Suppressor macrophage (primary cell): ENCODE measurements at places on chromosomes 5 and 9.

- no peak for DNase-seq
These were observed 54.0 kb upstream of the HSPB3 start for GRCh38 chr5:54401515-54401914.

- no peak for DNase-seq
These were observed 68.4 kb downstream of the STK32A start for GRCh38 chr5:147303251-147303650.

DNA sequence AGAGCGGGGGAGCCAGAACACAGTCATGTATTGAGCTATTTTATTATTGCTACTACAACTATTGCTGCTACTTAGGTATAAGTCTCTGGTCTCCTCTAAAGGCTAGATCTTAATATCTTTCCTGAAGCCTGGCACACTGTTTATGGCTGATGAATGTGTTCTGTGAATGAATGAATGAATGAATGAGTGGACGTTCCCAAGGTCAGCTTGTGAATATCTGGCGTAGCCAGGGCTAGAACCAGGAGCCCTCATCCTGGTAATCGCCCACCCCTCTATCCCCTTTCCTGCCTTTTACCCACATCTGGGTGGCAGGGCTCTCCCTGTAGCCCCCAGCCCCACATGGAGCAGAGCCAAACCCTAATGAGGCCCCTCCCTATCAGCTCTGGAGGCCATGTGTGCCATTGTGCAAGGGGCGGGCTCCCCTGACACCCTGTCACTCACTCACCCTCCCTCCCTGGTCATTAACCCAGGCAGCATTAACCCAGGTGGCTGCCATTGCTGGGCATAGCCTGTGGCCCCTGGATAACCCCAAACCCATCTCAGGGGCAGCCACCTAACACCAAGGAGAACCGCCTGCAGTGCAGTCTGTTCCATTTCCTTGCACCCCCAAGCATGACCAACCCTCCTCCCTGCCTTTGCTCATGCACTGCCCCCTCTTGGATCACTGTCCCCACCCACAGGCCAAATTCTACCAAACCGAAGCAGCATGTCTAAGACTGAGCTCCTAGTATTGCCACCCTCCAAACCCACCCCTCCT is 2.0 kb upstream of the AKNA start:
- DNase-seq: no peak

DNA sequence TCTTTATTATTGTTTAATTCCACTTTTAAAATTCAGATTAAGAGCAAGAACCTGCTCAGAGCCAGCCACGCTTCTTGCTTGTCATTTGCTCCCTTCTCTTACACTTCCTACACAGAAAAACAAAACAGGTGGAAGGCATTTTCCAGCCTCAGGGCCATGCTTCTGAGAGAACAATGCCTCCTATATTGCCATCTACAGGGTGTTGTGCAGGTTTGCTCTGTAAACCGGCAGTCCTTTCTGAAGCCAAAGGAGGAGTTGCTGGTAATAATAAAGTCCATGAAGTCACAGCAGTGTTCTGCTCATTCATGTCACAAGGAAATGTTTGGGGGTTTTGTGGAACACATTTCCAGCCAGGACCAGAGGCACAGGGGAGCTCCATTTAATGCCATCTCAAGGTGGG is 16.1 kb upstream of the PRLR start:
- no peak for DNase-seq

DNA sequence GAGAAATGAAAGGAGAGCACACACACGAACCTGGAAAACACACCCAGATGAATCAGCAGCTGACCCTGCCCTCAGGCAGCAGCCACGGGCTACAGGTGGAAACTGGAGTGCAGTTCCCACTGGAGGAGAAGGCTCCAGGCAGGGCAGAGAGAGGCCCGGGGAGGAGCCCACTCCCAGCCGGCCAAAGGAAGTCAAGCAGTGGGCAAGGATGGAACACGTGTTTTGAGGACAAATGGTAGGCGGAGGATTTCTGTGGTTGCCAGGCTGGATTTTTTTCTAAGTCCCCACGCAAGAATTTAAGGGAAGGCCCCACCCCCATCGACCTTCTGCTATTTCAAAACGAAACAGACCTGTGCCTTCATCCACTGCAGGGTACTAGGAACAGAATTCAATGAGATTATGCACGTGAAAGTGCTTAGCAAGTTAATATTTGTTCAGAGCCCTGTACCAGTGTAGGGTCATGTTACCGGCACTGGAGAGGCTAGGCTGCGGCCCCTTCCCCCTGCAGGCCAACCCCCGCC is 6.8 kb downstream of the EPB41L4B start:
- DNase-seq: no peak

DNA sequence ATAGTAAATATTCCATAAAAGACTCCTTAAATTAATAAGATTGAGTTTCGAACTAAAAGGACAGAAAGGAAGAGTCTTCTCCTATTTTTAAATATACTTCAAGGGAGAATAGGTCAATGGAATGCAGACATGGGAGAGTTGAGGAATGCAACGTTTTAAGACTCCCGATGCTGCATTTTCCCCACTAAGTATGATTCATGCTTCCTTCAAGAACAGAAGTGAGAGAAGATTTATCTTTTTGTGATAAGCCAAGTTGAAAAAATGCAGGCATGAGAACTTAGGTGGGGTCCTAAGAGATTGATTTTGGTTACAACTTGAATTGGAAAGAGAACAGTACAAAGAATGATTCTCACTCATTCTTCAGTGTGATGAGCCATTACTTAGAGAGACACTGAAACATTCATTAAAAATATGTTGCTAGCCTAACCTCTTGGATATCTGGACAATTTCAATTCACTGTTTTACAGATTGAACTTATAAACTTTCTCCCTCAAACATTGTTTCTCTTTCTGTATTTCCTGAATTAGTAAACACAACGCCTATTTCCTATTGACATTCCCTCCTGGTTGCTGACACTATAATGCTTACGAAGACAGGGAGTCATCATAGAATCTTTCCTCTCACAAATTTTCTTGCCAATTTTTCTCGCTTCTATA is 1666.1 kb upstream of the WWC1 start:
- DNase-seq: no peak

DNA sequence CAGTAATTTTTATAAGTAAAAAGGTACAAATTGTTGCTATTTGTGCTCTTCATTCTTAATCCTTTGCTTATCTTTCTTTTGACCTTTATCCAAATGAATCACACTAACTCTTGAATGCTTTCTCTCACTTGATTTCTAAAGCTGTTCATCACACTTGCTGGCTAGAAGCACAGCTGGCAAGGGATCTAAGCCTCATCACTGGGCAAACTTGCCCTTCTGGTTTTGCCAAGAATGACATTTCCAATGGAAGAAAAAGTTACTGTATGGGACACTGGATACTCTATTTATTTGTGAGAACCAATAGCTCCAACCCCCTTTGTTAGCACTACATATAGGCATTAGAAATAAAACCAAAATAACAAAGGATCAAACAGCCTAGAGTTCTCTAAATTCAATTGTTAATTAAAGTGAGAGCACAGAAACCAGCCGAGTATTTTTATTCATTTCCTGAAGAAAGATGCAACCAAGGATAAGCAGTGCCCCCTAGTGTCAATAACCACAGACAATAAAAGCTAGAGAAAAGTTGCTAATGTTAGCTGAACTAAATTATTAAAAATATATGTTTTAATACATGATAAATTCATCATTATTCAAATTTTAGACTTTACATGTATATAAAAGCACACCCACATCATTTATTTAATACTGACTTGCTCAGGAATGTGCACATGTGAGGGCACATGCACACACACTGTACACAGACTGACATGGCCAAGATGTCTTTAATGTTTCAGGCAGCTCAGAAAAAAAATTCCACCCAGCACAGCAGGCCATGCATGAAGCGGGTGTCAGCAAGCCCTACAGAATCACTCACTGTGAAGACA is 59.8 kb upstream of the POU5F2 start:
- peak; percentile 52 for DNase-seq

DNA sequence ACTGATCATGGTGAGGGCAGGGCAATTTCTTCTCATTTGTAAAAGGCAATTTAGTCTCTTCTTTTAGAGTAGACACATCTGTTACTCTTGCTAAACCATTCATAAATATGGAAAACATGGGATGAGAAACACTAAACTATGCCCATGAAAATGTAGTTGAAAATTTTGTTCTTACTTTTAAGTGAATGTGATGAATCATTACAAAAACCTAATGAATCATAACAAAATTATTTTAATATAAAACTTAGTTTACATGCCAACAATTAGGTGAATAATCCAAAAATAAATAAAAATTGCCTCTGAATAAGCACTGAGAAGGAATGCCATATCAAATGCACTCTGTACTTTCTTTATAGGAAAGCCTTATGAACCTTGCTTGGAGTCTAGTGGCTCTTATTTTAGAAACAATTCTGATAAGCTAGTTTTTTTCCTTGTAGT is 297.7 kb upstream of the EFNA5 start:
- no peak for DNase-seq

DNA sequence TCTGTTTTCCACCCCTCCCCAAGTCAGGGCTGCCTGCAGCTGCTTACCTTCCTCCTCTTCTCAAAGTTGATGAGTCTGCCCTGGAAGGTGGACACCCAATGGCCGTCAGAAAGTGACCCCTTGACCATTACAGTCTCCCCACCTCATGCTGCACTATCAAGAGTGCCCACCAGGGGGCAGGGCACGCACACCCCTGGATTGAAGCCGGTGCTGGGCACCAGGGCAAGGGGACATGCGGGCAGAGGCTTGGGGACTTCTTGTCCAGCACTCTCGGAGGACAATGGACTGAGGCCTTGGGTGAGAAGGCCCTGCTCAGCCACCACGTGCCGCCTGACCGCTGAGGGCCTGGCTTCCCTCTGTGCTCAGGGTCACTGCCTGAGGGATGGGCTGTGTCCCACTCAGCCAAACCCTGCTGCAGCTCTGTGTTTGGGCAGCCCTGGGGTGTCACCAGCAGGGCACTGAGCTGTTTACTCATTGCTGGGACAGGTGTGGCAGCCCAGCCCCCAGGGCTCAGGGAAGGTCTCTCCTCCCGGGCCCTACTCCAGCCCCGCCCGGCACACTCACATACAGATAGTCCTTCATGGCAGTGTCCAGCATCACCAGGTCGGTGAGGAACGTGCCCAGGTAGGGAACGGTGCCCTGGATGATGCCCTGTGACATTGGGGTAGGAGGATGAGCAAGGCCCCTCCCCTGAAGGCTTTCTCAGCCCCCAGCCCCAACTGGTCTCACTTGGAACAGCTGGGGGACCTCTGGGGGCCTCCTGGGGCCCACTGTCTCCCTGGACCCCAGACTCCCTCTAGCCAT is 17.7 kb downstream of the RALGDS start:
- DNase-seq: peak; percentile 69

DNA sequence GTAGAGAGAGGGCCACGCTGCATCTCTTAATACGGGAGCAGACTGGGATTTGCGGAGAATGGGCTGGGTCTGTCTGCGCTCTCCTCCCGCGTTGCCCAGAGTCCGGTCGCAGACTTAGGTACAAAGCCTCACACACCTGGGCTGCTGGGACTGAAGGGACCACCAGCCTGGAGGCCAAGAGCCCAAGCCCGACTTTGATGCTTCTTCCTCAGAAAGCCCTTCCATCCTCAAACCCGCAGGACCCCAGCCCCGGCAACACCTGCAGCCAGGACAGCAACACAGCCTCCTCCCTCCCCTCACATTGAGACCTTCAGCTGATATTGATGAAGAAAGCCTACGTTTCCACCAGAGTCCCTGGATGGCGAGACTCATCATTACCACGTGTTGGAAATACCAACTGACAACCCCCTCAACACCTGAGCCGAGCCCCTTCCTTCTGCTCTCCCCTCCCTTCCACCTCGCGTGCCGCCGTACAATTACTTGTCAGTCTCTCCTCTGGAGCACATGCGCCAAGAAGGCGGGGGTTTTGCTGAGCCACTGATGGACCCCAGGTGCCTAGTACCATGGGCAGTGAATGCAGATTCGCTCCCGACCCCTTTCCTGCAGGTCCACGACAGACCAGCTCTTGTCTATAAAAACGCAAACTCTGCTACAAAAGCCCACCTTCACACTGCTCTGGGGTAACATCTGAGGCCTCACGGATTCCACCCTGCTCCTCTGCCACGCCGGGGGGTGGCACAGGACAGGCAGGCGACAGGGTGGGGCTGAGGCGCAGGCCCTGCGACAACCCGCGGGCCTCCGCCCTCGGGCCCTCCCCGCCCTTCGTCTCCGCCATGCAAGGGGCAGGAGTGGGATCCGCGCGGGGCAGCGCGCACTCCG is 841 bp downstream of the ASB6 start:
- no peak for DNase-seq

- no peak for DNase-seq
These were observed 16.7 kb downstream of the IFNB1 start for GRCh38 chr9:21060919-21061561.

DNA sequence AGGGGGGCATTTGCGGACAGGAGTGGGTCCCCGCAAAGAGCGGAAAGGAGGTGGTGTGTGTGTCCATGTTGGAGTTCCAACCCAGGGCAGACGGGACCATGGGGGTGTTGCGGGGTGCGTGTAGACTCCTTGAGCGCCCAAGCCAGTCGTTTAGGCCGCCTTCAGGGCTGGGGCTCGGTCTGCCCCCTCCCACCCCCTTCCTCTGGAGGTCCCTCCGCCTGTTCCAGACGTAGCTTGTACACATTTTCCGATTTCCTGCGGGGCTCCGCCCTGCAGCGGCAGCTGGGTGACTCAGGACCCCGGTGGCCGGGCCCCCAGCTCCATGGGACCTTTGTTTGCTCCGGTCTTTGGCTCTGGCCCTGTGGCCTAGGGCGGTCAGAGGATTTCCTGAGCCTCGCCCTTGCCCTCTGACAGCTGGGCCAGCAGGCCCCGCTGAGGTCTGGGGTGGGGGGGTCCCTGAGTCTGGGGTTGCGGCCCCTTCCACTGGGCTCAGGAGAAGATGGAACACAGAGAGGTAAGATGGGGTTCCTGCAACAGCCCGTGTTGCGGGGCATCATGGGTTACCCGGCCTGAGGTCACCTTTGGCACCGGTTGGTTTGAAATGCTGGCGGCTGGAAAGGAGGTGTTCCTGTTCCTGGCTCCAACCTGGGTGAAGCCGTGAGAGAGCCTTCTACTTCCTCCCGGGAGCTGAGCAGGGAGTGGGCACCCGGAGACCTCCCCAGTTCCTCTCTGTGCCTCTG is 1.5 kb downstream of the PKN3 start:
- no peak for DNase-seq

- no peak for DNase-seq
These were observed 133.7 kb upstream of the IQGAP2 start for GRCh38 chr5:76269259-76269931.
